Brain (organoid and tissue), 16 donors: ENCODE measurements at places on chromosomes 3 and 15.

GRCh38 chr15:26891448-26892181 lies 24.8 kb downstream of the GABRA5 start:
- peak; percentile 96 for DNase-seq

DNA sequence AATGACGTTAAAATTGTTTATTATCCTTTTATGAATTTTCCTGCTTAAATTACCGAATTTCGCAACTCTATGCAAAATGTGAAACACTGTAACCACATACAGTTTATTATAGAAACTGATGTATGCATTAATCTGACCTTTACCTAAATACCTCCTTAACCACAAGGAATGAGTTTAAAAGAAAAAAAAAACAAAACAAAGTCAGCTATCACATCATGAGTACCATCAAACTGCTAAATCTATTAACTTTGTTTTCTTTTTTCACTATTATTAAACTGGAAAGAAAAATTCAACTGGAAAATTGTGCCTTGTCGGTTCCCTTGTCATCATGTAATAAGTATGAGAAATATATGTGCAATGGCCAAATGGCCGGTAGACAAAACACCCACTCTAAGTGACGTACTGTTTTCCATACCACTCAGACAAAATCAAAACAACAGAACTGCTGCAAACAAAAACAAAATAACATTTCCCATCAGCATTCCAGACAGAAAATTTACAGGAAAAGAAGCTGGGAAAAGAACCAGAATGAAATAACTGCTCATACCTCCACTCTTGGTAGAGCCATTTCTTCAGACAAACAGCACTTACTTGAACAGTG lies 415.3 kb downstream of the FOXP1 start:
- no peak for DNase-seq

DNA sequence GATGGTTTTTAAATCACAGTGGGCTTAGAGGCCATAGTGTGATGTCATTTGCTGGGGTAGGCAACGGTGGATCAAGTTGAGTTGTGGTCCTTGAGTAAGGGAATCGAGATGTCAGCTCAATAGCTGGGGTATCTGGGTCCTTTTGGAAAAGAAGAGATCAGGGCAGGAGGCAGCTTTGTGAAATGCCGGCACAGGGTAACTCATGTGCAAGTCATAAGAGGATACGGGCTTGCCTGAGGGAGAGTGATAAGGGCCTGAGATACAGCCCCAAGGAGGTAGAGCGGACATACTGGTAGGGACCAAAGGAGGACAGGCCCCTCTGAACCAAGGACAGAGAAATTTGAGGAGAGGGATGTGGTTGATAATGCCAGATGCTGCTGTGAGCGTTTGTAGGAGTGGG lies 4.2 kb upstream of the FAM131A start:
- no peak for DNase-seq

GRCh38 chr3:62982795-62983455 lies 107.7 kb upstream of the CADPS start:
- DNase-seq = no peak

- DNase-seq = no peak
Observed at GRCh38 chr15:70829371-70830166, 24.4 kb downstream of the LARP6 start.

GRCh38 chr3:8423307-8423706 lies 78.3 kb upstream of the LMCD1 start:
- no peak for DNase-seq

GRCh38 chr3:41710646-41711388 lies 251.1 kb downstream of the ULK4 start:
- no peak for DNase-seq

DNA sequence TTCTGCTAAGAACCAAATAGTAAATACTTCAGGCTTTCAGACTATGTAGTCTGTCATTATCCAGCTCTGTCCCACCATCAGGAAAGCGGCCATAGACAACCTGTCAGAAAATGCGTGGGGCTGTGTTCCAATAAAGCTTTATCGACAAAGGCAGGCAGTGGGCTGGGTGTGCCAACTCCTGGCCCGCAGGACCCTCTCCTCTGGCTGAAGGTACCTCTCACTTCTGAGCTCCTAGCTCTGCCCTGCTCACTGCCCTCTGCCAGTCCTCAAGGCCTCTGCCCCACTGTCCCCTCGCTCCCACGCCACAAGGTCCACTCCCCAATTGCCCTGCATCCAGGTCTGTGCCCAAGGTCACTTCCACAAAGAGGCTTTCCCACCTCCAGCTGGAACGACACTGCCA lies 20.0 kb downstream of the SSUH2 start:
- DNase-seq = no peak

DNA sequence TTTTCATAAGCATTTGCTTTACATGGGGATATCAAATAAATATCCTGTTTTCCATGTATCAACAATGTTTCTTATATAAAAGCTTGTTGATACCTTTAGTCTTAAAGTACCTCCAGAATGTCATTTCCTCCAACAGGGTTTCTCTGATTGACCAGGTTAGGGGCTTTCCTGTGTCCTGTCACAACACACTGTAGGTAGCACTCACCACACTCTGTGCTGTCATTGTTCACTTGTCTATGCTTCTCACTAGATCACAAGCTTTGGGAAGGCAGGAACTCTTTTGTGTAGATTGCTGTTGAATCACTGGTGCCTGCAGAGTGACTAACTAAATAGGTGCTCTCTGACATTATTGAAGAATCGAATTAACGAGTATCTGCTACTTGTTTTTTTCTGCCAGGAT lies 49.8 kb downstream of the USP50 start:
- DNase-seq = no peak

DNA sequence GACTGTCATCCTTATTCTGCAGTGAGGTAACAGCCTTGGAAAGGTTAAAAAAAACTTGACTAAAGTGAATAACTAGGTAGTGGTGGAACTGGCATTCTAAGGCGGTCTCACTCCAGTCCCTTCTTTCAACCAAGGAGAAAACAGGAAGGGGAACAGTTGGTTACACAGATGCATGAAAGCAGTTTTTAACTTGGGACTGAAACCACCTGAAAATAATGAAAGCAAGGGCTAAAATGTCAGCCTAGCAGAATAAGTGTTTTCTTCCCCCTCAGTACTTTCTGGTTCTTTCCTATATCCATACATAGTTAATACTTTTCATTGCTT lies 748 bp upstream of the AVEN start:
- no peak for DNase-seq

DNA sequence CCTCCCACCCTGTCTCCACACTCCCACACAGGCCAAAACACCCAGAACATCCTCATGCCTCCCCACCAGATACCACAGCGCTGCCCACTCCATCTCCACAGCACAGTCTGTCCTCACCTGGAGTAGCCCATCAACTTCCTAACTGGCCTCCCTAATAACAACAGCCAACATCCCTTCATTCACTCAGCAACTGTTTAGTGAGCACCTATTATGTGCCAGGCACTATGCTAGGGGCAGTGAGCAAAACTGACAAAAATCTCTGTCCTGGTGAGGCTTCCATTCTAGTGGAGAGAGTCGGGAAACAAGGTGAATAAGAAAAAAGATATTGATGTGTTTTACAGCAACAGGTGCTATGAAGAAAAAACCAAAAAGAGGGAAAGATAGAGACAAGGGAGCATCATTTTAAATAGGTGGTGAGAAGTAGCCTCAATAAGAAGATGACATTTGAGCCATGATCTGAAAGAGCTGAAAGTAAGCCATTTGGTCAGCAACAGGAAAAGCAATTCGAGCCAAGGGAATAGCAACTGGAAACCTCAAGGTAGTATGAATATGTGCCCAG lies 523.9 kb downstream of the SHQ1 start:
- DNase-seq = no peak

DNA sequence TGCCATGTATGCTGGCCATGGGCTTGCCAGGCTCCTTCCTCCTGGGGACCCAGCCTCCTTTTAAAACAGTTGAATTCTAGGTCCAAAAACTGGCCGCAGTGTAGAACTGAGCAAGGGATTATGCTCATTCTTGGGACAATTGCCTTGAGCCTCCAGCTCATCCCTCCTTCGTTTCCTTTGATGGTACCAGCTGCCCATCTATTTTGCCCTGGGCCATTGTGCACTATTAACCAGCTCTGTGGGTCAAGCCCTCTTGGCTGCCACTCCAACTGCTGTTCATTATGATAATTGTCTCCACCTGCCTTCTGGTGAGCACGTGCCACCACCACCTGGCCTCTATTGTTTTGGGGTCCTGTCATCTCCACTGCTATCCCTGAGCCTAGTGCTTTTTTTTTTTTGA lies 75.8 kb upstream of the SYN2 start:
- no peak for DNase-seq

DNA sequence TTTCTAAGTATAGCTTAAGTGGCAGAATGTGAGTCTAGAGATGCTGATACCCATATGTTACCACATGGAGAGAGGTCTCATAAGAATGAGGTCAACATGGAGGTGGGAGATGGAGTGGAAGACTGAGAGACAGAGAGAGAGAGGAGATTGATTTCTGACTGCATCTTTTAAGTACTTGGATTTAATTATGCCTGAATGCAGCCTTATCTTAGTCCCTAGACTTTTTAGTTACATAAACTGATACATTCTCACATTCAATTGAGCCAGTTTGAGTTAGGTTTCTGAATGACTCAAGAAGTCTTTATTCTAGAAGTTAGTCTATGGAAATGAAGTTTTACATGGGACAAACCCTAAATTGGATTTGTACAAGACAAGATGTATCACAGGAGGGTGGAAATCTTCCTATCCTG lies 58.5 kb upstream of the TNFSF10 start:
- no peak for DNase-seq

GRCh38 chr15:70147178-70147760 lies 49.6 kb upstream of the TLE3 start:
- DNase-seq = no peak

GRCh38 chr3:171132873-171133272 lies 106.4 kb upstream of the SLC2A2 start:
- no peak for DNase-seq

DNA sequence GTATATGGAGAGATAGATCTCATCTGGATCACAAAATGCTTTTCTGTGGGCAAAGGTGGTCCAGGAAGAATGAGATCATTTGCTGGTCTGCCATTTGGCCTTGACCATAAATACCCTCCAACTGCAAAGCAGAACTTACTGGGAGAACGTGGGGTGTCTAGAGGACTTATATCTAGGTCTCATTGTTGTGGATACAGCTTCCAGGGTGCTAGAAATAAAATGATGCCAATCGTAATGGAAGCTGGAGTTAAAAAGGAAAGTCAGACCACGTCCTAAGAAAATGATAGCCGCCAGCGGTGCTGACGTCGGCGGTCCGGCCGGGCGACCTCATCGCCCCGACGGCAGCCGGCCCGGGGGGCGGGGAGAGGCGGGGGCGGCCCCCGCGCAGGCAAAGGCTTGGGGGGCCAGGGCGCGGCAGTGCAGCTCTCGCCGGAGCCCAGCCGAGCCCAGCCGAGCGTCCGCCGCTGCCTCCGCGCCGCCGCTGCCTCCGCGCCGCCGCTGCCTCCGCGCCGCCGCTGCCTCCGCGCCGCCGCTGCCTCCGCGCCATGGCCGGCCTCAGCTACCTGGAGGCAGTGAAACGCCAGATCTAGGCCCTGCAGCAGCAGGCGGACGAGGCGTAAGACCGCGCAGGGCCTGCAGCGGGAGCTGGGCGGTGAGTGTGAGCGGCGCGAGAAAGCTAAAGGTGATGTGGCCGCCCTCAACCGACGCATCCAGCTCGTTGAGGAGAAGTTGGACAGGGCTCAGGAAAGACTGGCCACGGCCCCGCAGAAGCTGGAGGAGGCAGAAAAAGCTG lies 89.5 kb downstream of the EOMES start:
- DNase-seq = peak; percentile 73

DNA sequence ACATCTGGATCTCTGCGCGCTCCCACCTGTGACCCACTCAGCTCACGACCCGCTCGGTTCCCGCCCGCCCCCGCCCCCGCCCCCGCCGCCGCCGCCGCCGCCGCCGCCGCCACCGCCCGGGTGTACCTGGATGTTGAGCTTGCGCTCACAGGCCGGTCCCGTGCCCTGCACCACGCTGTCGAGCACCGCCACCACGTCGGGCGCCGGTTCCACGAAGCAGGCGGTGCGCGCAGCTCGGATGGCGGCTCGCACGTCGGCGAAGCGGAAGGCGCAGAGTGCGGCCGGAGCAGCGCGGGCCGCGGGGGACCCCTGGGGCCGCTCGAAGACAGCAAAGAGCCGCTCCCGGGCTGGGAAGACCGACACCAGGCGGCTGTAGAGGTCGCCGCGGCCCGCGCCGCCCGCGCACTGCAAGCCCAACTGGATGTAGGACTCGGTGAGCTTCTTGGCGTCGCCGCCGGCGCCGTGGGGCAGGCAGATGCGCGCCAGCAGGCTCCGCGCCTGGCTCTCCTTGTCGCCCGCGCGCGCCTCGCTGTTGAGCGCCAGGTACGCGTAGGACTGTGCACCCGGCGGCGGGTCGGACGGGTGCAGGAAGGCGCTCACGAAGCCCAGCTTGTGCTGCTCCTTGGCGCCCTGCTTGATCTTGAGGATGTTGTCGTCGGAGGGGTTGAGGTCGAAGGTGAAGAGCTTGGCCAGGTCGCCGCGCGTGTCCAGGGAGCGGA lies 1.1 kb downstream of the PLXND1 start:
- DNase-seq = peak; percentile 64

GRCh38 chr15:37788767-37789396 lies 145.6 kb upstream of the TMCO5A start:
- no peak for DNase-seq

DNA sequence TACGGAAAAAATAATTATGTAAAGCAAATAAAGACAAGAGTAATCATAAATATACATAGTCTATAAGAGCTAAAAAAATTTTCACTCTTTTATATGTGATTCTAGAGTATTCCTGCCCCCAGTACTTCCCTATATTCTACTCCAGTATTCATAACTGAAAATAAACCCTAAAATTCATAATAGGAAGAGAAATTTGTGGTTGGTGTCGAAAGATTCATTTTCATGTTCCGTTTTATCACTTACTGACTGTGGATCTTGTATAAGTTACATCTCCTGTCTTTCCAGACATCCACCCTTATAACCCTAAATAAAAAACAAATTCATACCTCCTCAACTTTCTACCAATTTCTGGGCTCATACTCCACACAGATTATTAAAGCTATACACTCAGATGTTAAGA lies 16.0 kb upstream of the MBNL1 start:
- no peak for DNase-seq

GRCh38 chr3:115127208-115127607 lies 19.9 kb downstream of the ZBTB20 start:
- DNase-seq = no peak

DNA sequence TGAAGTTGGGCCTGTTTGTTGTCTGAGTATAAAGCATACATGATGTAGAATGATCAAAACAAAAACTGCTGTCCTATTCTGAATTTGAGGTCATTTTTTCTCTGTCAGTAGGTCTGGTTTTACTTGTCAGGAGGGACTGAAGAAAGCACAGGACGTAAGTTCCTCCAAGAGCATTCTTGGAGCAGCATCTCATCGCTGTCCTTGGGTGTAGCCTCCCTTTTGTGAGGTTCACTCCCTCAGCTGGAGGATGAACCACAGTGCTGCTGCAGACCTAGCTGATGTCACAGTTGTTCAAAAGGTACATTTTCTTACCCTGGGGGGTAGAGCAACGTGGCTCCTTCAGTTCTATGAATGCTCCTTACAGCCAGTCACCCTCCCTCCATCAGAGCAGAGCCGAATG lies 490.0 kb upstream of the TBL1XR1 start:
- no peak for DNase-seq

DNA sequence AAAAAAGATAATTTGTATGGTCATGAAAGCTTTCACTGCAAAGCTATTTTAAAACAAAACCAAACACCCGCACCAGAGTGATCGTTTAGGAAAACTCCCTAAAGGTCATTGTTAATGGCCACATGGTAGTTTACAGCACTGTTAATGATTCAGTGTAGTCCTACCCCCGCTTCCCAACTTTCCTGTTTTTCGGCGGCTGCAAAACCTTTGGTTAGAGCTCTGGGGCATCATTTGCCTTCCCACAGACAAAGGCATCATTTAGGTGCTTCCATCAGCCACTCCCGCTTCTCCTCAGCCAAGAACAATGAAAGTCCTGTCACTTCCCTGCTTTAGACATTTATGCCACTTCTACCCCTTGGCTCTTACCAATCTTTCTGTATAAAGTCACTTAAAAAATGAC lies 10.6 kb downstream of the MELTF start:
- no peak for DNase-seq
